Esophagus muscularis mucosa (tissue), 4 donors: ENCODE measurements at places on chromosomes 5 and 9. TPM values are rescaled to one million over a fixed set of nuclear protein-coding genes. Genes with fewer than 3 reads are reported as not detected.

GRCh38 chr5:43691893-43692292 is 88.9 kb downstream of the NNT start:
- no peak for DNase-seq
- no peak overlapping the region for H3K4me3 ChIP-seq
- peaks cover 11% of the 10 kb centered on the region for H3K4me1 ChIP-seq
- no peaks in the 10 kb centered on the region for H3K27me3 ChIP-seq
- no peak overlapping the region for H3K27ac ChIP-seq

DNA sequence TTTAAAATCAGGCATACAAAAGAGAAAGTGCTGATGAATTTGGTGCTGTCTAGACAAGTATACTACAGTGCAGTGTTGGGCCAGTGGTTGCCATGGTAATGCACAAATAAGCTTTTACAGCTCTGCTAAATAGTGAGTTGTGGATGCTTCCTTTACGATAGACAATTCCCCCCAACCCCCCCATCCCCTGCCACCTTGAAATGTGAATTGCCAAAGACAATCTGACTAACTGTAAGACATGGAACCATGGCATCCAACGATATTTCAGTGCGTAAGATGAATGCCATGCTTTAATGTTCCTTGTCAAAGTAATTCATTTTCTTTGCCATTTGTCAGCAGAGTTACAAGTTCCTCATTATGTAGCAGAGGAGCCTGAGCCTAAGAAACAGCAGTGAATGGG is 91.5 kb upstream of the NREP start:
- H3K27me3 ChIP-seq = no peaks in the 10 kb centered on the region
- H3K36me3 ChIP-seq = no peaks in the 10 kb centered on the region
- DNase-seq = no peak
- H3K4me1 ChIP-seq = peaks cover 3% of the 10 kb centered on the region
- no peak overlapping the region for H3K27ac ChIP-seq

GRCh38 chr9:557601-558201 is 283.8 kb upstream of the DMRT1 start:
- no peaks in the 10 kb centered on the region for H3K27me3 ChIP-seq
- no peak overlapping the region for H3K27ac ChIP-seq
- H3K4me1 ChIP-seq = peaks cover 4% of the 10 kb centered on the region
- H3K36me3 ChIP-seq = no peaks in the 10 kb centered on the region
- no peak for DNase-seq

GRCh38 chr9:25117791-25118190 is 560.5 kb downstream of the TUSC1 start:
- H3K27me3 ChIP-seq = no peaks in the 10 kb centered on the region
- H3K4me1 ChIP-seq = no peaks in the 10 kb centered on the region
- no peak overlapping the region for H3K27ac ChIP-seq
- DNase-seq = no peak

GRCh38 chr5:73674669-73675004 is 48.6 kb downstream of the ARHGEF28 start:
- H3K27ac ChIP-seq = no peak overlapping the region
- no peak overlapping the region for H3K4me3 ChIP-seq
- H3K4me1 ChIP-seq = no peaks in the 10 kb centered on the region
- H3K36me3 ChIP-seq = no peaks in the 10 kb centered on the region
- no peak for DNase-seq

DNA sequence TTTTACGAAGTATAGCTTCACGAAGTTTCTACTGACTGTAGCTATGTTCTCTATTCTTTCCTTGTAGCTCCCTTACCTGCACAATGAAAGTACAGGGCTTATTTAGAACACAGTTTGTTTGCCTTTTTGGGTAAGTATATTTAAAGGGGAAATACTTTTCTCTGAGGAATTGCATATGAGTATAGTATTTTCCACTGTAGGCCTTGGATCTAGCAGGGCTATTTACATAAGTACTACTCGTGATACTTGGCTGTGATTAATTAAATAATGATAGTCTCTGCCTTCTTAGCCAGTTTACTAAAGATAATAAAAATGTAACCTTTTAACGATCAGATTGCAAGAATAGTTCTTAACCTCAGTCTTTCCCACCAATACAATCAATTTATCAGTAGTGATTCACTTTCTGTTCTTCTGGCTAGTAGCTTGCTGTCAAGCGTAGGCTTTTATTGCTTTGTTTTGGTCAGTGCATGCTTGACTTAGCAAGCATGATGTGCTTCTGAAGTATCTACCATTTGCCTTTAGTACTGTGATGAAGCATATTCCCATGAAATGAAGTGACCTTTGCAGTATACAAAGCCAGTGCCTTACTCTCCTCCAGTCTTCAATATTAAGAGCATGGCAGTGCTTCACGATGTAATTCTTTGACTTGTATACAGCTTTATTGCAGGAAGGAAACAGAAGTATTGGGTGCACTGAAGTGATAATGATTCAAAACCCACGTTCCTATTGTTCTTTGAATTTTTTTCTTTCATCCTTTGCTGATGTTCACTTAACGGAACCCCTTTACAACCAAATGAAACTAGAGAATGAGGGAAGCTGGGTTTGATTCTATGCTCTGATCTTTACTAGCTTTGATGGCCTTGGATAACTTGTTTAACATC is 64.2 kb downstream of the SLC44A1 start:
- no peak overlapping the region for H3K4me3 ChIP-seq
- H3K4me1 ChIP-seq = peaks cover 20% of the 10 kb centered on the region
- H3K27ac ChIP-seq = no peak overlapping the region
- no peaks in the 10 kb centered on the region for H3K27me3 ChIP-seq
- DNase-seq = no peak
- H3K36me3 ChIP-seq = no peaks in the 10 kb centered on the region

- peak; percentile 39 for DNase-seq
- H3K4me3 ChIP-seq = no peak overlapping the region
- H3K27me3 ChIP-seq = no peaks in the 10 kb centered on the region
- H3K4me1 ChIP-seq = peaks cover 26% of the 10 kb centered on the region
- H3K27ac ChIP-seq = no peak overlapping the region
- H3K36me3 ChIP-seq = no peaks in the 10 kb centered on the region
Observed at GRCh38 chr9:112078432-112078831, 96.7 kb downstream of the SUSD1 start.

GRCh38 chr5:102747386-102748166 is 7.5 kb upstream of the PAM start:
- no peaks in the 10 kb centered on the region for H3K36me3 ChIP-seq
- no peak overlapping the region for H3K4me3 ChIP-seq
- H3K27ac ChIP-seq = no peak overlapping the region

- no peak overlapping the region for H3K27ac ChIP-seq
- H3K27me3 ChIP-seq = no peaks in the 10 kb centered on the region
- no peak for DNase-seq
Observed at GRCh38 chr5:83967417-83967816, 246.8 kb upstream of the HAPLN1 start.

DNA sequence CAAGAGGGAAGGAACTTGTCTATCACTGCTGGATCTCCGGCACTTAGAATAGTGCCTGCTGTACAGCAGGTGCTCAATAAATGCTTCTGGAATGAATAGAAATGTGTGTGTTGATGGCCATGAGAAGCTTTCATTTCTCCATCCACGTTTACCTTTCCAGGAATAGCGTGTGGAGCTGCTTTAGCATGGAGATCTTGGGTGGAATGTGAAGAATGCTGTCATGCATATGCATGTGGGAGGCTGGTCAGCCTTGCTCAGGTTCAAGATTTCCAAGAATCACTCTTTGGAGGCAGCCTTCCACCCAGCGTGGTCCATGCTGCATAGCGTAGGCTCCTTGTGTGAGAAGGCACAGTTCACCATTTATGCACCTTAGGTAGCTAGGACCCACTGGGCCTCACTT is 19.2 kb downstream of the COL15A1 start:
- H3K36me3 ChIP-seq = no peaks in the 10 kb centered on the region
- H3K4me1 ChIP-seq = peaks cover 98% of the 10 kb centered on the region
- H3K27ac ChIP-seq = peak overlapping the region; percentile 89
- no peak for DNase-seq

- peaks cover 89% of the 10 kb centered on the region for H3K4me1 ChIP-seq
- no peaks in the 10 kb centered on the region for H3K36me3 ChIP-seq
- peak overlapping the region; percentile 29 for H3K27ac ChIP-seq
- no peaks in the 10 kb centered on the region for H3K27me3 ChIP-seq
- DNase-seq = no peak
Observed at GRCh38 chr9:77954013-77954665, 77.5 kb downstream of the GNAQ start.

DNA sequence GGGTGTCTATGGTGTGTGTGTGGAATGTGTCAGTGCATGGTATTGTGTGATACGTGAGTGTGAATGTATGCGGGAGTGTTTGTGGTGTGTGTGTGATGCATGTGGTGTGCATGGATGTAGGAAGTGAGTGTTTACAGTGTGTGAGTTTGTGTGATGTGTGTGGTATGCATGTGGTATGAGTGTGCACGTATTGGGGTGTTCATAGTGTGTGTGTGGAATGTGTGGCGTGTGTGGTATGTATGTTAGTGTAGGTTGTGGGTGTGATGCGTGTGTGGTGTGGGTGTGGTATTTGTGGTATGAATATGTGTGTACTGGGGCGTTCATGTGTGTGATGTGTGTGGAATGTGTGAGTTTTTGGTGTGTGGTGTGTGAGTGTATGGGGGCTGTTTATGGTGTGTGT is 40.1 kb upstream of the BICD2 start:
- no peak for DNase-seq
- H3K4me1 ChIP-seq = peaks cover 28% of the 10 kb centered on the region

DNA sequence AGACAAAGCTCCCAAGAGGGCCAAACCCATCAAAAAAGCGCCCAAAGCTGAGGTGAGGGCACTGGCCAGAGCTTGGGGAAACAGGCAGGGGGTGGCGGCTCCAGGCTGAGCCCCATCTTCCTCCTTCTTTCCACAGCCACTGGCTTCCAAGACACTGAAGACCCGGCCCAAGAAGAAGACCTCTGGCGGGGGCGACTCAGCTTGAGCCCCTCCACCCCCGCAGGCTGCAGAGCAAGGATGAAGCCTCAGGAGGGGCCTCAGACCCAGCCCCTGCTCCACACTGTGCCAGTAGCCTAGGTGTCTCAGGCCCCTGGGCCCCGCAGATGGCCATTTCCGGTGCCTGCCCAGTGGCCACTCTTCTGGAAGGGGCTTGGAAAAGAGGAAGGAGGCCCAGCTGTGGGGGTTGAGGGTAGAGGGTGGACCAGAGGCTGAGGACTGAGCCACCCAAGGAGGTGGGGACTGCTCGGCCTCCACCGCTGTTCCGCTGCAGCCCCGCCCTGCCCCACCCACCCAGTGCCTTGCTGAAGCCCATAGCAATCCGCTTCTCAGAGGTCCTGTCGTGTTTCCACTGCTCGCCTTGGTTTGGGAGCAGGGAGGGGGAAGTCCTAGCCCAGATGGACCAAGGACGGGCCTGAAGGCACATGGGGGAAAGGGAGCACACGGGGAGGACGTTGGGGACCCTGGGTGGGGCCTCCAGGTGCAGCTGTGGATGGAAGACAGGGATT is 6.9 kb downstream of the REEP2 start:
- H3K36me3 ChIP-seq = no peaks in the 10 kb centered on the region
- no peaks in the 10 kb centered on the region for H3K27me3 ChIP-seq
- no peak for DNase-seq
- peaks cover 13% of the 10 kb centered on the region for H3K4me1 ChIP-seq
- no peak overlapping the region for H3K27ac ChIP-seq

DNA sequence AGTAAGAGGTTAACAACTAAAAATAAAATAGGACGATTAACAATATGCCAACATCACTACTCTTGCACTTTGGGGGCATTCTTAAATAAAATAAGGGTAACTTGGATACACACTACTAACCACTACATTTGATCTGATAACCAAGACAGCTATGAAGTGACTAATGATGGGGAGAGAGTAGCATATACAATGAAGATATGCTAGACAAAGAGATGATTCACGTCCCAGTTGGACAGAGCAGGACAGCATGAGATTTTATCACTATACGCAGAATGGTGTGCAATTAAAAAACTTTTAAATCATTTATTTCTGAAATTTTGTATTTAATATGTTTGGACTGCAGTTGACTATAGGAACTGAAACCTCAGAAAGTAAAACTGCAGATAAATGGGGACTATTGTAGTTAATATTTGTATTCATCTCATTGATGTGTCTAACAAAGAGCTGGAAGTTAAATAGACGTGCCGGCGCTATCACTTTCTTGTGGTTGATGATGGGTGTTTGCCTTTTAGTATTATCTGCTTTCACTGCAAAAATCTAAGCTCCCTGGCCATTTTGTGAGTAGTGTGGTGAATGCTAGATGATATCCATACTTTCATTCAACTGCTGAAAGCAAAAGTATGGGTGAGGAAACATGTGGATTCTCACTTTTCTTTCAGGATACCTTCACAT is 18.7 kb downstream of the GIN1 start:
- no peaks in the 10 kb centered on the region for H3K4me1 ChIP-seq
- H3K27me3 ChIP-seq = no peaks in the 10 kb centered on the region
- no peak for DNase-seq
- no peak overlapping the region for H3K4me3 ChIP-seq
- H3K27ac ChIP-seq = no peak overlapping the region
- H3K36me3 ChIP-seq = peaks cover 8% of the 10 kb centered on the region

DNA sequence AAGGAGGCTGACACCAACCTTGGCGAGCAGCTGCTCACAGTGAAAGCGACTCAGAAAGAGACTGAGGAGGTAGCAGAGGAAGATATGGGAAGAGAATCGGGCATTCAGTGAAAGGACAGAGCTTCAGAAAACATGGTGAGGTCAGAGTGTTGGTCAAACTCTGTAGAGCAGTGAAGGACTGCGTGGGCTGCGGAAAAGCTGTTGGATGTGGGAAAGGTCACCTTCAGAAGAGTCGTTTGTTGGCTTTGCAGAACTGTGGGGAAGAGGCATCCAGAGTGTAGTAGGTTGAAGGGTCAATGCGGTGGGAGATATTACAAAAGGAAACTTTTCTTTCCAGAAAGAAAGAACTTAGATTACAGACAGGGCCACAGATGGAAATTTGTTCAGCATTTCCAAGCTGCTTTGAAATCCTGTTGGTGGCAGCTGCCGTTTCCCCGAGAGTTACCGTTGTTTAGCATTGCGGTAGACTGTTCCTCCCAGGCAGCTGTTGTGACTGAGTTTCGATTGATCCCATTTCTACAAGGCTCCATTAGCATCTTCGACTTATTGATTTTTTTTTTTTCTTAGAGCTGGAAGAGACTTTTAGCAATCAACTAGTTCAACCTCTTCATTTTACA is 58.3 kb upstream of the AFAP1L1 start:
- H3K36me3 ChIP-seq = peaks cover 71% of the 10 kb centered on the region
- no peak overlapping the region for H3K27ac ChIP-seq
- H3K4me1 ChIP-seq = peaks cover 42% of the 10 kb centered on the region
- no peak overlapping the region for H3K4me3 ChIP-seq

- H3K36me3 ChIP-seq = no peaks in the 10 kb centered on the region
- no peak overlapping the region for H3K4me3 ChIP-seq
- peaks cover 21% of the 10 kb centered on the region for H3K4me1 ChIP-seq
- H3K27me3 ChIP-seq = no peaks in the 10 kb centered on the region
- no peak for DNase-seq
Observed at GRCh38 chr5:96022971-96023370, 61.3 kb upstream of the ELL2 start.

The TMC1 gene
- not detected for total RNA-seq

The IL5 gene
- total RNA-seq = not detected

The IFNA13 gene
- total RNA-seq = not detected

The SLC6A18 gene
- not detected for total RNA-seq

The TEX48 gene
- total RNA-seq = not detected

The PCDHGB1 gene
- 3.1 TPM for total RNA-seq

The NUTM2G gene
- not detected for total RNA-seq

The MTREX gene
- 64.0 TPM for total RNA-seq

The GMCL2 gene
- total RNA-seq = not detected

The RNF44 gene
- total RNA-seq = 22.2 TPM
